ENCODE measurements at places on chromosomes 11 and 22.

GRCh38 chr22:31495343-31495742 lies 993 bp upstream of the SFI1 start:
- DNase-seq = no peak

DNA sequence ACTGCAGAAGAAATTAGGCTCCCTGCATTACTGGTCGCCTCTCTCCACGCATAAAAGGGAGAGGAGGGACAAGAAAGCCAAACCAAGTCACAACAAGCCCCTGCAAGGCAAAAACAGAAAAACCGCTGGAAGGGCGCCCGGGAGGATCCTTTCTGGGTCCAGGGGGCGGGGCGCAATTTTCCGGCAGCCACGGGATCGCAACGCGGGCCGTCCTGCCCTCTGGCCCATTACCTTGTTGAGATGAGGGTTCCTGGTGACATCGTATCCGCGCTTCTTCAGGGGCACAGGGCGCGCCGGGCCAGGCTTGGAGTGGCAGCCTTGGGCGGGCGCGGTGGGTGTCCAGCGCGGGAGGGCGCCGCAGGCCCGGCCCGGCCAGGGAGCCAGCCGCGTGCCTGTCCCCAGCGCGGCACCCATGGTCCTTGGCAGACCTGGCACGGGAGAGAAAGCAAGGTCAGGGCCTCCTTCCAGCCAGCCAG lies 847 bp downstream of the ME3 start:
- no peak for DNase-seq

- DNase-seq = no peak
Observed at GRCh38 chr11:7534042-7534378, 20.2 kb downstream of the PPFIBP2 start.

GRCh38 chr11:130554241-130555055 lies 106.0 kb downstream of the ADAMTS15 start:
- DNase-seq = no peak

- no peak for DNase-seq
Observed at GRCh38 chr11:36469063-36469462, 41.0 kb downstream of the TRAF6 start.

DNA sequence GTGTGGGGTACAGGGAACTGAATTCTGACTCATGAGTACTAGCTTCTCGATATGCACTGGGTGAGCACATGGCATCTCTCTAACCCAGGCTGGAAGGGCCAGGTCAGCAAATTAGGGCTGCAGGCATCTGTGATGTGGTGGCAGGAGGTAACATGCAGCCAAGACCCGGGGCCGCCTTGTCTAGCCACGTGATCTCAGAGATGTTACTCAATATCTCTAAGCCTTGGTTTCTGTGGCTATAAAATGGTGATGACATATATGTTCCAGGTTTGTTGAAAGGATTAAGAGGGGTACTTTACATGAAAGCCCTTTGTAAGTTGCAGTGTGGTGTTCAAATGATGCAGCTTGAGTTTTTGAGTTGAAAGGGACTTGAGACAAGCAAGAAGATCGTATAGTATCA lies 3.2 kb downstream of the ST14 start:
- no peak for DNase-seq

GRCh38 chr11:117782101-117782500 lies 14.9 kb downstream of the DSCAML1 start:
- no peak for DNase-seq

DNA sequence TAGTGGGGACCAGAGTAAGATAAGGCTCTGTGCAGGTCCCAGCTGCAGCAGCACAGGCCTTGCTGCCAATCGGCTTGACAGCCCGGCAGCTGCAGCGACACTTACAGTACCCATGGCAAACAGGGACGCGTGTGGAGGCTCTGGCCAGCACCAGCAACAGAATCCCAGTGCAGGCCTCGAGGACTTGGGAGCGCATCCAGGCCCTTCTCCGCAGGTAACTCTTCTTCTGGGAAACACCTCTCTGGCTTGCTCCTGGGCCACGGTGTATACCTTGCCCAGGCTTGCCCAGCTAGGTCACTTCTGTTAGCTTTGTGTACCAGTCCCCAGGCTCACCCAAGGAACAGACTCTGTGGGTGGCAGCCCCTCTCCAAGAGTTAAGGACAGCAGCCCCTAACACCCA lies 126.7 kb downstream of the CTTN start:
- DNase-seq = no peak

GRCh38 chr11:57287884-57288283 lies 36.9 kb downstream of the TNKS1BP1 start:
- DNase-seq = no peak

- DNase-seq = no peak
Observed at GRCh38 chr11:14317659-14318325, 41.2 kb downstream of the RRAS2 start.

DNA sequence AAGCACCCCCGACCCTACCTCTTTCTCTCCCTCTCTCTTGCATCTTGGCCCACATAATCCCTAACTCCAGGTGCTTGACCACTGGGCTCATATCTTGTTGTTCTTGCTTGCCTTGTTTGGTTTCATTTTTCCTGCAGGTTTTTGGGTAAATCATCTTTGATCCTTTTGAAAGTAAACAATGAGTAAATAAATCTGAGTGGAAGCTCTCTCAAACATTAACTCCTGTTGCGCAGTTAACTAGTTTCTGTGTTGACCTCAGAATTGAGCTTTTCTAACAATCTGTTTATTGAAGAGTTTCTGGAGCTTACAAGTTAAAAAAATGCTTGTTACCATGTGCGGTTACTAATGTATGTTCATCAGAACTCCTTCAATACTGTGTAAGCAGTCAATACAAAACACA lies 38.8 kb upstream of the MICAL2 start:
- no peak for DNase-seq

- no peak for DNase-seq
Observed at GRCh38 chr22:33922349-33922681, 2.0 kb upstream of the LARGE1 start.

GRCh38 chr11:106426696-106427095 lies 349.2 kb downstream of the AASDHPPT start:
- DNase-seq = no peak

- DNase-seq = no peak
Observed at GRCh38 chr22:39732625-39733024, 160.9 kb downstream of the ENTHD1 start.

- no peak for DNase-seq
Observed at GRCh38 chr11:37896016-37896415, 1298.0 kb upstream of the RAG2 start.

DNA sequence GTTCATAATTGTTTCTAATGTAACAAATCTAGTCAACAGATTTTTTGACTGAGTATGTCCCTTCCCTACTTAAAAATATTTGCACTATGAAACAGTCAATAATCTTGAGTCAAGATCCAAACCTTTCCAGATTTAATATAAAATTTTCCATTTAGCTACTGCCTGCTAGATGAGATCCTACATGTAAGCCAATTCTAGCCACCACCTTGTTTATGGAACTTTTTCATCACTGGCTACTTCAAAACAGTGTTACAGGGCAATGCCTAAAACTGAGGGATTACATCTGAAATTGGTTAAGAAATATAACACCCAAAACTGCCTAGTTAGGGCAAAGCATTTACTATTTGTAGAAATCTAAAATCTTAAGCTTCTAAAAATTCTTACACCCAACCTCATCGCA lies 10.5 kb upstream of the FUT4 start:
- no peak for DNase-seq

- DNase-seq = no peak
Observed at GRCh38 chr11:61609000-61609979, 28.4 kb upstream of the SYT7 start.

DNA sequence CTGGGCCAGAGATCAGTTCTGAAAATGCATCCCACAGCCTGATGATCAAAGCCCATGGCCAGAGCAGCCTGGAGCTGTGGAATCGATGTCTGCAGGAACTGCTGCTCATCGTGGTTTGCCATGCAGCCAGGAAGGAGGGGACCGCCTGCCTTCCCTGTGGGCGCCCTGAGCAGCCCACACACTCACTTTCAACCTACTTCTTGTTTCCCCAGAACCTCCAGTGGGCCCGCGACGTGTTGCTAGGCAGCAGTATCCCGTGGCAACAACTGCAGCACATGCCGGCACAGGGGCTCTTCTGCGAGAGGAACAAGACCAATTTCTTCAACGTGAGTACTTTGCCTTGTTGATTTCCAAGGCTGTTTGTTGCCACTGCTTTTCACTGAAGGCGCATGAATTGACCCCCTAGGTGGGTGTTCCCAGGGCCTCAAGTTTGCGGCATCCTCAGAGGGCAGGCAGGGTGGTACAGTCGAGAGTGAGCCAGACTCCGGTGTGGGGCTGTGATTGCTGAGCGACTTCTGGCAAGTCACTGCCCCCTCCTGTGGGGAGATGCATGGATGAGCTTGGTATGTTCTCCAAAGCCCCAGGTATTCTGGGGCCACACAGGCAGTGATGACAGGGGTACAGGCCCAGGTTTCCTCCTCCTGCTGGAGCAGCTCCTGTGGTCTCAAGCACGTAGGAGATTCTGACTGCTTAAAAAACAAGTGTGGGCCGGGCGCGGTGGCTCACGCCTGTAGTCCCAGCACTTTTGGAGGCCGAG lies 47.0 kb upstream of the SUSD2 start:
- no peak for DNase-seq
